Activated CD4-positive, alpha-beta T cell treated with anti-CD3 and anti-CD28 coated beads, Interleukin-2, amount 50 U/mL, for 4 hours (primary cell): ENCODE measurements at places on chromosomes 13 and 19.
A peak's percentile ranks its signal among the peaks of the same experiment; 100 is the strongest.

DNA sequence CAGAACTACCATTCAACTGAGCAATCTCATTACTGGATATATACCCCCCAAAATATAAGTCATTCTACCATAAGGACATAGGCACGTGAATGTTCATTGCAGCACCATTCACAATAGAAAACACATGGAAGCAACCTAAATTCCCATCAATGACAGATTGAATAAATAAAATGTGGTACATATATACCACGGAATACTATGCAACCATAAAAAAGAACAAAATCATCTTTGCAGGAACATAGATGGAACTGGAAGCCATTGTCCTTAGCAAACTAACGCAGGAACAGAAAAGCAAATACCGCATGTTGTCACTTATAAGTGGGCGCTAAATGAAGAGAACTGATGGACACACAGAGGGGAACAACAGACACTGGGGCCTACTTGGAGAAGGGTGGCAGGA is 14.1 kb downstream of the RNF113B start:
- no peak for DNase-seq

DNA sequence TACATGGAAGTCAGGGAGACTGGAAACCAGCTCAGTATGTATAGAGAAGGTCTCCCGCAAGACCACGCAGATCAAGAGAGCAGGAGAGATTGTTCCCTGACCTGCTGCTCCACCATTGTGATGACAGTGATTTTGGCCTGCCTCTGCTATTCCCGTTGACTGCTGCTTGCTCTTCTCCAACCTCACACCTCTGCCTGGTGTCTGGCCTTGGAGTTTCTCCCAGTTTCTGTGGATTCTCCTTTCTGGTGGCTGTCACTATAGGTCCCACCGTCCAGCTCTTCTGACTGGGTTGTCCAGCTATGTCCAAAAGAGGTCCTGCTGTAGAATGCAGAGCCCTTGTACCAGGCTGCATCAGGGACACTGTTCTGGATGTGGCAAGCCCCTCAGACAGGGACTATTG is 171.7 kb downstream of the DNAJC15 start:
- DNase-seq: no peak

GRCh38 chr13:111629016-111629415 is 308.6 kb downstream of the TEX29 start:
- no peak for DNase-seq

DNA sequence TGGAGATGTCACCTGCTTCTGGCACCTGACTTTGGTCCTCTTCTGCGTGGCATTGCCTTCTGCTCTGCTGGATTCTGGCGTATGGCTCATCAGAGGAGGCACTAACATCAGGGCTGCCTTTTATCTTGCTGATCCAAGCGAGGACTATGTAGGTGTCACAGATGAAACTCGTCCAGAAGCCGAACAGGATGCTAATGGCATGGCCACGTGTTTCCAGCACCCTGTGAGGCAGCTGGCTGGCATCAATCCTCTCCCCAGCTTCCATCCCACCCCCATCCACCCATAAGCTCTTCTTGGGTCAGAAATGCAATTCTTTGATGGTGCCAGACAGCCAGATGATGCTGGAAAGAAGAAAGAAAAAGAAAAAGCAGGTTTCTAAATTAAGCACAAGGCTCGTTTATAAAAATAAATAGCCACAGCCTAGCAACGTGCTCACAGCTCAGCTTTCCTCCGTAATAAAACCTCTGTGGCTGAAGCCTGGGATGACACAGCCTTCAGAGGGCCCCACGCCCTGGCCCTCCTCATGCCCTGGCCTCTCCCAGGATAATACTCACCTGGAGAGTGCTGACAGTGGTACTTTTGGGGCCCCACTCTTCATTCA is 212.9 kb upstream of the SERP2 start:
- DNase-seq: no peak

DNA sequence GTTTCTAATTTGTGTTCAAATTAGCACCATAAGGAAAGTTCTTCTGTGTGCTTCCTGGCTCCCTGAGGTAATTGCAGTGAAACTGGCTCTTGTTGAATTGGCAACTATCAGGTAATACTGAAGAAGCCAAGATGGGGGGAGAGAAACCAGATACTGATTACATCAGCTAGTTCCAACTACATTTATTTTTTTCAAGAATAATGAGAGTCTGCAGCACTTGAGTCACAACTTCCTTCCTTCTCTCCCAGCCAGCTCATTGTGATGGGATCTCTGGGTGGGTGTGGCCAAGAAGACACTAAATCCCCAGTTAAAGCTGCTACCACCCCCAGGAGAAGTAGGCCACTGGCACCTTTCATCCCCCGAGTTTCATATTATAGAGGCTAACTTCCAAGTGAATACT is 100.7 kb upstream of the RXFP2 start:
- DNase-seq: no peak

- DNase-seq: no peak
These were observed 85.3 kb downstream of the RAB20 start for GRCh38 chr13:110476220-110476617.

DNA sequence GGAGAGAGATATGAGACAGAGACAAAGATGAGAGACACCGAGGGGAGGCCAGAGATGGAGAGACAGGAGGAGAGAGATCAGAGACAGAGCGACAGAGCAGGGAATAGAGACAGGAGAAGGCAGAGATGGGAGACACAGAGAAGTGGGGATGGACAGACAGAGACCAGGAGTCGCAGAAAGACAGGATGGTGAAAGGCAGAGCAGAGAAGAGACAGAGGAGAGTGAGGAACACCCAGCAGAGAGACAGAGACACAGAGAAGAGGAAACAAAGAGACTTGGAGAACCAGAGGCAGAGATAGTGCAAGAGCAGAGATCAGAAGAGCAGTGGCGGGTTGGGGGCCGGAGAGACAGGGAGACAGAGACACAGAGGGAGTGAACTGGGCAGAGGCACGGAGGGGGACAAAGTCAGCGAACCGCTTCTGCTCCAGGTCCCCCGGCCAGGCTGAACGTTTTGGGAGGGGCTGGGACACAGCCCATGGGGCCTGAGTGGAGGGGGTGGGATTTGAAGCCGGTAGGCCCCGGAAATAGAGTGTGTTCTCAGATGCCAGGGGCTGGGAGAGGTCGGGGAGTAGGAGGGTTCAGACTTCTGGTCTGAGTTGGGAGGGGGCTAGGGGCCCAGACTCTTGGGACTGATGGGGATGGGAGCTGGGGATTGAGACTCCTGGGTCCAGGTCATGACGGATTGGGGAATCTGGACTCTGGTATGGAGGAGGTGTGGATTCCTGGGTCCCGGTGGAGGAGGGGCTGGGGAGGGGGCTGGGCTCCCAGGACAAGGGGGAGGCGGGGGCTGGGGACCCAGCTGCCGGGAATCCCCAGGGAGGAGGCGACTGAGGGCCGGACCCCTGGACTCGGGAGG is 654 bp downstream of the ZNF579 start:
- DNase-seq: no peak

- no peak for DNase-seq
These were observed 799.7 kb downstream of the DACH1 start for GRCh38 chr13:71067165-71067815.

DNA sequence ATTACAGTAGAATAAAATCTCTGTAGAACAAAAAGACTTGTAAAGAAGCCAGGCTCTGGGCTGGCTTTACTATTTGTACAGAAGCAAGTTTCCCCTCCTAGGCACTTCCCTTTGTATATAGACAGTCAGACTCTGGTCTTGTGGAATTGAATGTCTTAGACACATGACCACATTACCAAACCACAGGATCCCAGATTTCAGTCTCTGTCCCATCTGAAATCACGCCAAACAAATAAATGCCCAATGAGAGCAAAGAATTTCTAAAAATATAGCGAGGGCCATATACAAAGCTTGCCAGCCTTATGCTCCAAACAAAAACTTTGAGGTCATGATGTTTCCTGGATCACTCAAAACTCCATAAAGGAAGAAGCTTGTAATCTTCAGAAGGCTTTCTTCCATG is 23.9 kb downstream of the CCDC70 start:
- no peak for DNase-seq

DNA sequence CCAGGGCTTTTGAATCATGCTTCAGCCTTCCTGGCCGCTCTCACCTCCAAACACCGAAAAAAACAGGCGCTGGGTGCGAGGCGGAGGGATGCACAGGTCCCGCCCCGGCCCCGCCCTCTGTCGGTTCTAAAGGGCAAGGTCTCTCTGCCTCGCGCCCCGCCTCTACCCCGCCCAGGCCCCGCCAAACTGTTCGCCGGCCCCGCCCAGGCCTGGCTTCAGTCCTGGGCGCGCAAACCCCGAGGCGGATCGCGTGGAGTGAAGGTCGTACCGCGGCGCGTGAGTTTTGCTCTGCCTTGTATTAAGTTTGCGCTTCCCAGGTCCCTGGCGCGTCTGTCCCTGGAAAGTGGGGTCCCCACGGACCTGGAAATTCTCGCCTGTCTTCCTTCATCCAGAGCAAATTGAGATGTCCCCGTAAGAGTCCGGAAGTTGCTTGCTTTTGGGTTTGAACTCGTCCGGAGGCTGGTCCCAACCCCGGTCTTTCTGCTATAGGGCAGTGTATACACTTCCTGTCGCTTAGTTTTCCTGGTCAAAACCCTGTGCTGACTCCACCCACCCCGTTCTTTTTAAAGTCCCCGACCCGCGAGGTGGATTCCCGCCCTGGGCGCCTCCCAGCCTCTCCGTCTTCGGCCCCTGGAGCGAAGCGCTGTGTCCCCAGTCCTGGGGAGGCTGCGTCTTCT is 8.4 kb downstream of the ZNF808 start:
- DNase-seq: peak; percentile 88

DNA sequence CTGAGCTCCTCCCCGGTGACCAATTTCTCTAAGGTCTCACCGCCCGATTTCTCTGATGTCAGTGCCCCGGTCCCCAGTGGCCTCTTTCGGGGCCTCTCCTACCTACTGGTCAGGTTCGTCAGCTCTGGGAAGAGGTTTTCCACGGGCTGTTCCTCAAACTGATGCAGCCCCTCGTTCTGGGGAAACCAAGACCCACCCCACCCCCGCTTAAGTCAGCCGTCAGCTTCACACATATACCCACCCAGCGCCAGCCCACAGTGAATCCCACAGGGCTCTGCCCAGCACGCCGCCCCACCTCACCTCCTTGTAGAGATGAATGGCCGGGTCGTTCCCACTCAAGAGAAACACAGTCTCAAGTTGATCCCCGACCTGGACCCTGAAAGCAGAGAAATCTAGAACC is 3.4 kb downstream of the KPTN start:
- no peak for DNase-seq

- DNase-seq: no peak
These were observed 381.2 kb upstream of the SLITRK1 start for GRCh38 chr13:84263354-84264069.

GRCh38 chr19:3175781-3176714 is 2.5 kb upstream of the S1PR4 start:
- no peak for DNase-seq
